SK-N-MC (cell line): ENCODE measurements at places on chromosomes 12 and 14.

DNA sequence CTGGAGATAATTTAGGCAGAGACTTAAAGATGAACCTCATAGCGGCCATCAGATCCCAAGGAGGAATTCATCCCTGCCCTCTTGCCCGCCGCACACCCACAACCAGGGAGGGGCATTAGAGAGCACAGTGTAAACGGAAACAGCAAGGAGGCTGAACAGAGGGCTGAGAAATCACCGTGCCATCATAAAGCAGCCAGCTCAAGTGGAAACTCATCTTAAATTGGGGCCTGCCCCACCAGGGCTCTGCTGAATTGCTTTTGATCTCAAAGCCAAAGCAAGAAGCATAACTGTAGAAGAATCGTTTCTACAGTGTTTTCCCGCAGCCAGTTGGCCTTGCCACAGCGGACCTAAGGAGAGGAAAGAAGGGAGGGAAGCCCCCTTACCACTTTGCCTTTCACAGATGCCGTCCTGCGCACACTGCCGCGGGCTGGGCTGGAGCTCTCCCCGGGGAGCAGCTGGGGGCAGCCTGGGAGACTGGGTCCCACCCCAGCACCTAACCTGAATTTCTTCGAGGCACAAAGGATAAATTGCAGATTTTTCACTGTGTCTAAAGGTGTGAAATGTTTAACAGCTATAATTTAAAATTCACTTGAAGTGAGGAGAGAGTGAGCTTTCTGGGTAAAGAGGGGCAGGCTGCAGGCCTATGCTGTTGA lies 51.8 kb upstream of the MMP17 start:
- DNase-seq = no peak

DNA sequence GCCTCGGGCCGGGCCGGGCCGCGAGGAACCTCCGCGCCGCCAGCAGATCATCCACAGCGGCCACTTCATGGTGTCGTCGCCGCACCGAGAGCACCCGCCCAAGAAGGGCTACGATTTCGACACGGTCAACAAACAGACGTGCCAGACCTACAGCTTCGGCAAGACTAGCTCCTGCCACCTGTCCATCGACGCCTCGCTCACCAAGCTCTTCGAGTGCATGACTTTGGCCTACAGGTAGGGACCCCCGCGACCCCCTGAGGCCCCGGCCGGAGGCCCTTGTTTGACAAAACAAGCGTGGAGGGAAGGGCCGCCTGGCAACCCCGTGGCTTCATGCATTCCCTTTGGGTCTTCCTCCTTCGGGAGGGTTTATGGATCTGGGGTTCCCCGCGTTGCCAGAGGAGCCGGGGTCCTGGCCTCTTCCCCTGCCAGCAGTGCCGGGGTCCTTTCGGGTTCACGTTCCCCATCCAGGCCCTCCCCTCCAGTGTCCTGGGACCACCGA lies 526 bp downstream of the MLXIP start:
- no peak for DNase-seq

DNA sequence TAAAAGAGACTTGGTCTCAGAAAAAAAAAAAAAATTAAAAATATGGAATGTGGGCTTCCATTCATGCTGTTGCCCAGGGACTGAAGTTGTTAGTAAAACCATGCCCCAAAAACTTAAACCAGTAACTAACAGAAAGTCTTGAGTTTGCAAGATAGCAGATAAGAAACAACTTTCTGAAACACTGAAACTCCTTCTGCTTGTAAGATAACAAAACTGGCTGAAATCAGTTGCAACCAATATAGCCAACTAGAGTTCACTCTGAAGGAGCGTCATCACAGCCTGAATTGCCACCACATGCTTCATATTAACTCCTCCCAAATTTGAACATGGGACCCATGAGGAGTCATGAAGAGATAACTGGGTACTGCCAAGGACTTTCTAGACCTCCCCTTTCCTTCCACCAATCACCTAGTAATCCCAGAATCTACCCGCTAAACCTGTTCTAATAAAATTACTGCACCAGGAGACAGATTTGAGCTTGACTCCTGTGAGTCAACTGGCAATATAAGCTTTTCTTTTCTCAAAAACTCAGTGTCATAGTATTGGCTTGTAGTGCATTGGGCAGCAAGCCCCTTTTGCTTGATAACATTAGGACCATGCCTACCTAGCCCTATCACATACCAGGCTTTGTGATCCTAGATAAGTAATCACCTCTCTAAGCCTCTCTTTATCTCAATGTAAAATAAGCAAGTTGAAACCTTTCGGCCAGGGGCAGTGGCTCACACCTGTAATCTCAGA lies 53.6 kb downstream of the R3HDM2 start:
- no peak for DNase-seq

- DNase-seq = no peak
Measured at GRCh38 chr14:89325299-89325883, 91.6 kb downstream of the FOXN3 start.

DNA sequence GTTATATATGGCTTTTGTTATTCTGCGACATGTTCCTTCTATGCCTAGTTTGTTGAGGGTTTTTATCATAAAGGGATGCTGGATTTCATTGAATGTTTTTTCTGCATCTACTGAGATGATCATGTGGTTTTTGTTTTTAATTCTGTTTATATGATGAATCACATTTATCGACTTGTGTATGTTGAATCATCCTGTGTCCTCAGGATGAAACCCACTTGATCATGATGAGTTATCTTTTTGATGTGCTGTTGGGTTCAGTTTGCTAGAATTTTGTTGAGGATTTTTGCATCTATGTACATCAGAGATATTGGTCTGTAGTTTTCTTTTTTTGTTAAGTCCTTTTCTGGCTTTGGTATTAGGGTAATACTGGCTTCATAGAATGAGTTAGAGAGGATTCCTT lies 291.2 kb downstream of the AKAP6 start:
- no peak for DNase-seq

GRCh38 chr12:93913845-93914244 lies 234.5 kb upstream of the PLXNC1 start:
- DNase-seq = no peak

DNA sequence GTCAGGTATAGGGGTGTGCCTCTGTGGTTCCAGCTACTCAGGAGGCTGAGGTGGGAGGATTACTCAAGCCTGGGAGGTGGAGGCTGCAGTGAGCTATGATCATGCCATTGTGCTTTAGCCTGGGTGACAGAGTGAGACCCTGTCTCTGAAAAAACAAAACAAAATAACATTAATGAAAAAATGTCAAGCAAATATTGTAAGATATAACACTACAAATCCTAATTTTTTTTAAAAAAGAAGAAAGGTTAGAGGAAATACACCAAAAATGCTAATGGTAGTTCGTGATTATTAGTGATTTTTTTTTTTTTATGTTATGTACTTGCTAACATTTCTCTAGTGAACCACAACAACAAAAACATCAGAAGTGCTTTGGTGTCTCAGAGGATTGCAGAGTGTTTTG lies 47.7 kb downstream of the TSPAN9 start:
- DNase-seq = no peak

GRCh38 chr14:28767853-28768741 lies 1.5 kb downstream of the FOXG1 start:
- no peak for DNase-seq

- DNase-seq = no peak
Measured at GRCh38 chr14:103516426-103517173, 6.0 kb downstream of the CKB start.

GRCh38 chr12:119296535-119296934 lies 38.0 kb upstream of the CCDC60 start:
- DNase-seq = no peak
